ENCODE measurements at places on chromosomes 7 and 10.
A peak's percentile ranks its signal among the peaks of the same experiment; 100 is the strongest.

DNA sequence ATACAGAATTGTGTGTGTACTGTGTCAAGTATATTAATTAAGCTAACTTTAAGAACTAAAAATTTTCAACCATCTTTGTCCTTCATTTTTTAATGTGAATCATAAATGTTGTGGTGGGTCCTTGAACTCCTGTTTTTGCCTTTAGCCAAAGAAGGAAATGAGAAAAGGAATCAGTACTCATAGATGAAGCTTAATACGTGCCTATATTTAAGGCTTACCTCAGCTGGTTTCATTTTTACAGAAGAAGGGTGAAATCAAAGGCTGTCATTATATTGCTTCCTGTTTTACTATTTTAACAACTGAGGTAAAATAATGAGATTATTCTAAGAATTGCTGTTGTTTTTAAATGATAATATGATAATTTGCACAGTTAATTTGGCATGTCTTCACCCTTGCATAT is 6.3 kb upstream of the SNX13 start:
- DNase-seq = no peak
- peaks cover 23% of the 10 kb centered on the region for H3K4me1 ChIP-seq
- H3K27me3 ChIP-seq = no peaks in the 10 kb centered on the region
- peak overlapping the region; percentile 33 for H3K27ac ChIP-seq
- peaks cover 4% of the 10 kb centered on the region for H3K36me3 ChIP-seq

DNA sequence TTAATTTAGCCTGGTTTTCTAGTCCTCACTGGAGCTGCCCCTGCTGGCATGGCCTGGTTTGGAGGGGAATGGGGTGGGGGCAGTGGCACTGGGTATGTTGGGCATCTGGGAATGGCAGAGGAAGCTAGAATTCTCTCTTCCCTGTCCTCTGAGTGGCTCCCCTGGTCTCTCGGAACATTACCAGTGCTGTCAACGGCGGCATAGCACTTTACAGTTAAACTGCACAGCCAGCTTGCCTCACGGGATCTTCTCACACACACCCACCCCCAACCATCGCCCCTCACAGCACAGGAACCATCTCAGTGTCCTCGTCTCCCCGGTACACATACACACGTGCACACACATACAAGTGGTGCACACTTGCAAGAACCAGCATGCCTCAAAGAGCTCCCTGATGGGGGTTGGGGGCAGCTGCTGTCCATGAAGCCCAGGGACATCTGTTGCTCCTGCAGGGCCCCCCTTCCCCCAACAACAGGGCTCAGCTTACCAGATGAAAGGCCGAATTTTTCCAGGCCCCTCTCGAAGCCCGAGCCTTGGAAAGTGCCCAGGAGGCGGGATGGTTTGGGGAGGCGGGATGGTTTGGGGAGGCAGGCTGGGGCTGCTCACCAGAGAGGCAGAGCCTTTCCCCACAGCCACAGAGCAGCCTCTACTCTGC is 41.0 kb downstream of the TSPAN15 start:
- H3K4me1 ChIP-seq = no peaks in the 10 kb centered on the region
- no peak overlapping the region for H3K4me3 ChIP-seq
- no peak overlapping the region for H3K27ac ChIP-seq
- H3K36me3 ChIP-seq = peaks cover 5% of the 10 kb centered on the region
- H3K27me3 ChIP-seq = no peaks in the 10 kb centered on the region

- DNase-seq = no peak
- no peaks in the 10 kb centered on the region for H3K4me1 ChIP-seq
- no peaks in the 10 kb centered on the region for H3K27me3 ChIP-seq
- no peak overlapping the region for H3K27ac ChIP-seq
- H3K4me3 ChIP-seq = no peak overlapping the region
These were observed 37.5 kb downstream of the MEST start for GRCh38 chr7:130529417-130529816.

DNA sequence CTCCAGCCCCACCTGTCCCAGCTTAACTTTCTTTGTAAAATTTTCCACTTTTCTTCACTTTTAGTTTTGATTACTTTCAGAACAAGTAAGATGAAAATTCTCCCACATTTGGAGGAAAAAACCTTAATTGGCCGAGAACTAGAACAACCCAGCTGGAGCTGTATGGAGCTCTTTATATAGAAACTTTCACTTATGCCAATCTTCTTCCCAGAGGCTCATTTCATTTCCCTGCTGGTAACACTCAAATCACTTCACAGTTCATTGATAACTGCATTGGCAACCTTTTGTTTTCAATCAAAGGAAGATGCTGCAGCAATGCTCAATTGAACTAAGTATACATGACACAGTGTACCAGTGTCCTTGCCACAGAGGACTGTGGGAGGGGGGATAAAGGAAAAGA is 176.2 kb upstream of the NOBOX start:
- no peak overlapping the region for H3K4me3 ChIP-seq
- H3K27me3 ChIP-seq = no peaks in the 10 kb centered on the region
- no peaks in the 10 kb centered on the region for H3K36me3 ChIP-seq
- DNase-seq = no peak
- H3K4me1 ChIP-seq = no peaks in the 10 kb centered on the region

- H3K4me1 ChIP-seq = peaks cover 75% of the 10 kb centered on the region
- no peak overlapping the region for H3K4me3 ChIP-seq
- no peak for DNase-seq
- H3K36me3 ChIP-seq = peaks cover 83% of the 10 kb centered on the region
These were observed 166.1 kb downstream of the ARID5B start for GRCh38 chr10:62067560-62067959.
